Activated T-helper 17 cell treated with anti-CD3 and anti-CD28 coated beads, Interleukin-2, amount 50 U/mL, for 72 hours (primary cell): ENCODE measurements at places on chromosomes 2 and 18.

DNA sequence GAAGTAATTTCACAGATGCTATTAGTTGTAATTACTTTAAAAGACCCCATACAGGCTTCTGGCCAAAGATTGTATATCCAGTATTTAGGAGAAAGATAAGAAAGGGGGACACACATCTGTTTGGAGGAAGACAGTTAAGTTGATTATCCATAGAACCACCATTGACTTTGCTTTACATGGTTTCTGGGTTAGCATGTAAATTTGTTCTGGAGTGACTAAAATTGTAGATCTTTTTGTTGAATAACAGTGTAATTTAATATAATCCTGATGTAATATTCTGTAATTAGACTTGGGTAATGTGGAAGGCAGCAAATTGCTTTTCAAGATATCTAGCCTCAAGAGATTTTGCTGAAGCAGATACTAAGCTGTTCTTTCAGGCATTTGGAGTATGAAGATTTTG is 17.2 kb downstream of the COMMD1 start:
- no peak for ATAC-seq

GRCh38 chr18:58315041-58315440 is 271.0 kb downstream of the NEDD4L start:
- no peak for ATAC-seq

DNA sequence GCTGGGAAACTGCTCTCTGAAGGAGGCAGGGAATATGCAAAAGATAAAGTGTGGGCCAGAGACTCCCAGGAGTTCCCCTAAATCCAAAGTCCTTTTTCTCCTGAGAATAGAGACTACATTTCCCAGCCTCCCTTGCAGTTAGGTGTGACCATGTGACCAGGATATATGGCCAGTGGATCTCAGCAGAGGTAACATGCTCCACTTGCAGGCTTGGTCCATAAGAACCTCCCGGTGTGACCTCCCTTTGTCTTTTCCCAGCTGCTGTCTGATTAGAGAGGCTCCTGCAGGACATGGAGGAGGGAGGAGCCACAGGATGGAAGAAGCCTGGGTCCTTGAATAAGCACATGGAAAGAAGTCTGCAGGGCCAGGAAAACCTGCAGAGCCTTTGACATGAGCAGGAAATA is 76.2 kb downstream of the TGFA start:
- no peak for ATAC-seq

DNA sequence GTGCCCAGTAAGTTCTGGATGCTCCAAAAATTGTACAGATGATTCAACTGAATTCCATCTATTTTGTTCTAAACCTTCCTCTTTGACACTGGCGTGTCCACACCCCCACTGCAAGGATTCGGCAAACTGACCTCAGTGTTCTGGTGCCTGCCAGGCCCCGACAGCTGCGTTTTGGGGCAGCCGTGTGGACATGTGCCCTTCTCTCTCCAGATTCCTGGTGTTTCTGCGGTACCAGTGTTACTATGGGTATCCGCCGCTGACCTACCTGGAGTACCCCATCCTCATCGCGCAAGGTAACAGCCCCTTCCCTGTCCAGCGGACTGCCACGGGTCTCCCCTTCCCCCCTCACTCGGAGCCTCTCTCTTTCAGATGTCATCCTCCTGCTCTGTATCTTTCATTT is 5.0 kb downstream of the SLC66A3 start:
- no peak for ATAC-seq

- peak; percentile 95 for ATAC-seq
Observed at GRCh38 chr2:110858135-110858725, 125.9 kb downstream of the ACOXL start.
